ENCODE measurements at places on chromosomes 4 and X.

- no peak for DNase-seq
Measured at GRCh38 chrX:87727620-87728019, 210.0 kb downstream of the KLHL4 start.

DNA sequence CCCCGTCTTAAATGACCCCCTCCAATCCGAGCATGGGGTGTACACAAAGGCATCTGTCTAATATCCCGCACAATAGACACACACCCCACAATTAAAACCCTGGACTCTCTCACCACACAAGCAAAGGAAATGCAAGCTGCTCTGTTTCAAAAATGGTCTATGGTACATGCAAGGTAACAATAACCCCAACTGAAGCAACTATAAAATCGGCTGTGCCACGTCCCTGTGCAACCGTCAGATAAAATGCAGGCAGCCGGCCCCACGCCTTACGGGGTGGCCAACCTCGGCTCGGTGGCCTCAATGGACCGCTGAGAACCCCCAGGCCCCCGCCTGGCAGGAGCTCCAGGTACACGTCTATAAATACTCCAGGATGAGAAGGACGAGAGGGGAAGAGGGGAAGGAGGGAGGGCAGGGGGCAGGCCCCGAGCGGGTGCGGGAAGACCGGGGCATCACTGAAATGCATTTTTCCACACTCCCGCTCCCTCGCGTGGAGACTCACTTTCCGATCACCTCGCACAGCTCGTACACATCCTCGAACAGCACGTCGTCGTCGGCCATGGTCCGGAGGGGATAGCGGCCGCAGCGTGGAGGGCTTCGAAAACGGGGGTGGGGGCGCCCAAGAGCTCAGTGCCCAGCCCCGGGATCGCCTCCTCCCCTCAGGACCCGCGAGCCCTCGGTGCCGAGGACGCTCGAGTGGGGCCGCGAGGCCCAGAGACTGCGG lies 763 bp downstream of the CASK start:
- DNase-seq = no peak

DNA sequence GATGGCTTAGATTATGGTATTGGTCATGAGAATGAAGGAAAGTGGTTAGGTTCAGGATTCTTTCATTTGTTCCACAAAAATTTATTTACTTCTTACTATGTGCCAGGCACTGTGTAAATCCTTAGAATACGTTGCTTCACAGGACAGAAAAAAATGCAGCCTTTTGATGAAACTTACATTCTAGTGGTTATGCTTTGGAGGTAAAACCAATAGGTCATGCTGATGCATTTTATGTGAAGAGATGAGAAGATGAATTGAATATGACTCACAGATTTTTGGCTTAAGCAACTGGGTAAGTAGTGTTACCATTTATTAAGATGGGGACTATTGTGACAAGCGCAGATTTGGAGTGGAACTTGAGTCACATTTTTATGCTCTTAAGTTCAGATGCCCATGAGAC lies 165.3 kb downstream of the GLRA2 start:
- DNase-seq = peak; percentile 62

- no peak for DNase-seq
Measured at GRCh38 chr4:165118256-165118909, 5.7 kb upstream of the TMEM192 start.

DNA sequence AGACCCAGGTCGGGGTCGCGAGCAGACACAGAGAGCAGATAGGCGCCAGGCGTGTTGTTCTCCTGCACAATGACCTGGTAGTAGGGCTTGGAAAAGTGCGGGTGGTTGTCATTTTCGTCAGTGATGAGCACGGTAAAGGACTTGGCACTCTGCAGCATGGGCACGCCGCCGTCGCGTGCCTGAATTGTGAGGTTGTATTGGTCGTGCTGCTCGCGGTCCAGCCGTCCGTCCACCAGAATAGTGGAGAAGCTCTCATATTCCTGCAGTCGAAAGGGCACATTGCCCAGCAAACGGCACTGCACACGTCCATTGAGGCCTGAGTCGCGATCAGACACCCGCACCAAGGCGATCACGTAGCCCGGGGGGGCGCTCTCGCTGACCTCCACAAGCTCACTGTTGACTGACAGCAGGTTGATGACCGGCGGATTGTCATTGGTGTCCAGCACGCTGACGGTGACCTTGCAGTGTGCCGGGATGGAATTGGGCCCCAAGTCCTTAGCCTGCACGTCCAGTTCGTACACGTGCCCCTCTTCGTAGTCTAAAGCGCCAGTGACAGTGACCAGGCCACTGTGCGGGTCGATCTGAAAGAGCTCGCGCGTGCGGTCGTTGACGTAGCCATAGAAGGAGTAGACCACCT lies 2.8 kb downstream of the PCDH19 start:
- no peak for DNase-seq

- no peak for DNase-seq
Measured at GRCh38 chrX:17846045-17846444, 15.1 kb downstream of the RAI2 start.

DNA sequence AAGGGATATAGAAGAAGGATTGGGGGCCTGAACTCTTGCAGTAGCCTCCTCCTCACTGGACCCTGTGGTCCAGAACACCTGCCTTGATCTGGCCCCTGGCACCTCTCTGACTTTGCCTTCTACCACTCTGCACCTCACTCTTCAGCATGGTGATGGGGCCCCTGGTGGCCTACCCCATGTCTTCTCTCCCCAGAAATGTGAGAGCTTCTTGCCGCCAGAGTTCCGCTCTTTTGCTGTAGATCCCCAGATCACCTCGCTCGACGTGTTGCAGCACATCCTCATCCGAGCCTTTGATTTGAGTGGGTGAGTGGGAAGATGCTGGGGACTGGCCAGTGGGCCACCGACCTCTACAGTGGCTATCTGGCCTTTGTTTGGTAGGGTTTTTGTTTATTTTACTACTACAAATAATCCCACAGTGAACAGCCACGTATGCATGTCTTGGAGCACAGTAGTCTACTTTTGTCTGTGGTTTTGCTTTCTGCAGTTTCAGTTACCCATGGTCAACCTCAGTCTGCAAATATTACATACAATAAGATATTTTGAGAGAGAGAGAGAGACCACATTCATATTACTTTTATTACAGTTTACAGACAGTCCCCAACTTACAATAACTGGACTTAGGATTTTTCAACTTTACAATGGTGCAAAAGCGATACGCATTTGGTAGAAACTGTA lies 1.8 kb downstream of the TBC1D25 start:
- DNase-seq = no peak

GRCh38 chr4:176794151-176794550 lies 1.4 kb upstream of the VEGFC start:
- peak; percentile 97 for DNase-seq

- DNase-seq = no peak
Measured at GRCh38 chr4:7871356-7871755, 68.3 kb downstream of the AFAP1 start.

DNA sequence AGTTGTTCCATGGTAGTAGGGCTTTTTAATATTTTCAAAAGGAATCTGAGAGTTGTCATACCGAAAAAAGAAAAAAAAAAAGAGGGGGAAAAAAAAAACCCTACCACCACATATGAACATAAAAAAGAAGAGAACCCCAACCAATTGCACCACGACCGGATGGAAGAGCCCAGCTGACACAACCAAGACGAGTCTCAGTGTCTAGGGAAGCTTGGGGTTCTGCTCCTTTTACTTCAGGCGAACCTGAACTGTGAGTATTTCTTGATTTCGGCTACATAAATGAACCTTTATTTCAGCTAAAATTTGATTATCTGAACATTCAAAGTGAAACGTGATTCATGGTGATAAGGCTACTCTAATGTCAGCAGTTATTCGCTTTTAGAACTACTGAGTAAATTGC lies at the start of gene GPR34:
TSS of gene GPR34 (plus strand) at position 139 of the 400 bp plus-strand sequence. CDS start 6,661 bp downstream, outside the sequence.
- no peak for DNase-seq

GRCh38 chrX:131841496-131842437 lies 181.3 kb upstream of the STK26 start:
- DNase-seq = peak; percentile 54

GRCh38 chr4:99088481-99089365 lies at the start of gene ADH5:
ADH5 (minus strand) TSS chr4:99088788; CDS start chr4:99088700, 88 bp downstream.
- peak; percentile 82 for DNase-seq

GRCh38 chrX:12973561-12974304 lies 1.2 kb upstream of the TMSB4X start:
- DNase-seq = no peak

GRCh38 chr4:150211799-150212445 lies 133.7 kb downstream of the DCLK2 start:
- peak; percentile 74 for DNase-seq

- DNase-seq = no peak
Measured at GRCh38 chr4:88709989-88710388, 12.4 kb upstream of the NAP1L5 start.

DNA sequence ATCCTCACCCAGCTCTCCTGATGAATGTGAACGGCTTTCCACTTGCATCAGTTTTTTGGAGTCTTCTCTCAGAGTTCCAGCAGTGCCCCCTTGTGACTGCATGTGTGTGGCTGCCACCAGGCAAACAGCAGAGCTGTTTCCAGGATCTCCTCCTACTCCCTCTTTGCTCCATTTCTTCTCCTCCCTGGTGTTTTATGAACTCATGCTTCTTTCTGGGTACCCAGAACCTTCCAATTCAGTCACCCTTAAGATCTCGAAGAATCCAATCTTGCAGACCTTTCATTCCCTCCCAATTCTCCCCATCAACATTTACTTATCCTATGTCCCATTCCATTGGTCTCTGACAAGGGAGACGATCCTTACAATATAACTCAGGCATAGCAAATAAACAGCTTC lies 6.8 kb upstream of the TCEANC start:
- peak; percentile 69 for DNase-seq

GRCh38 chrX:39693298-39693697 lies 404.5 kb downstream of the BCOR start:
- DNase-seq = no peak

- no peak for DNase-seq
Measured at GRCh38 chrX:132022198-132022966, 720 bp upstream of the STK26 start.

DNA sequence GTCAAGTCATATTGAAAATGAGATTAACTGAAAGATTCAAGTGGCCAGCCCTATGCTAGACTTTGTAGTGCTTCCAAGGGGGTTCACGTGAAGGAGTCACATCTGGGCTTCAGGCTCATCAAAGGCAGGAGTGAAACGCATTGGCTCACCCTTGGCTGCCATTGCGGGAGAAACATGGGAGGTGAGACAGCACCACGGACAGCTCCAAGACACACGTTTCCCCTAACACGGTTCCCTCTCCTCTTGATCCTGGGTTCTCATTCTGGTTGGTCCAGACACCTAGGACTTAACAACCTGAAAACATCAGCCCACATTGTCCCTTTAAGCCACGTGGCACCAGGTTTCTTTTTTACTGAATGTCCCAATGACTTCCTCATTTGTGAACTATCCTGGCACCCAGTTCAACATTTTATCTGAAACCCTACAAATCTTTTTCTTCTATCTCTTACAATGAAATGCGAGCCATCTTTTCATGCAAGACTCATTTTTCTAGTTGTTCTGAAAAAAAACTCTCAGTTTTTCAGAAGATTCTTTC lies 279.0 kb upstream of the VCX3A start:
- no peak for DNase-seq

GRCh38 chrX:40748977-40749376 lies 13.6 kb upstream of the MED14 start:
- no peak for DNase-seq

DNA sequence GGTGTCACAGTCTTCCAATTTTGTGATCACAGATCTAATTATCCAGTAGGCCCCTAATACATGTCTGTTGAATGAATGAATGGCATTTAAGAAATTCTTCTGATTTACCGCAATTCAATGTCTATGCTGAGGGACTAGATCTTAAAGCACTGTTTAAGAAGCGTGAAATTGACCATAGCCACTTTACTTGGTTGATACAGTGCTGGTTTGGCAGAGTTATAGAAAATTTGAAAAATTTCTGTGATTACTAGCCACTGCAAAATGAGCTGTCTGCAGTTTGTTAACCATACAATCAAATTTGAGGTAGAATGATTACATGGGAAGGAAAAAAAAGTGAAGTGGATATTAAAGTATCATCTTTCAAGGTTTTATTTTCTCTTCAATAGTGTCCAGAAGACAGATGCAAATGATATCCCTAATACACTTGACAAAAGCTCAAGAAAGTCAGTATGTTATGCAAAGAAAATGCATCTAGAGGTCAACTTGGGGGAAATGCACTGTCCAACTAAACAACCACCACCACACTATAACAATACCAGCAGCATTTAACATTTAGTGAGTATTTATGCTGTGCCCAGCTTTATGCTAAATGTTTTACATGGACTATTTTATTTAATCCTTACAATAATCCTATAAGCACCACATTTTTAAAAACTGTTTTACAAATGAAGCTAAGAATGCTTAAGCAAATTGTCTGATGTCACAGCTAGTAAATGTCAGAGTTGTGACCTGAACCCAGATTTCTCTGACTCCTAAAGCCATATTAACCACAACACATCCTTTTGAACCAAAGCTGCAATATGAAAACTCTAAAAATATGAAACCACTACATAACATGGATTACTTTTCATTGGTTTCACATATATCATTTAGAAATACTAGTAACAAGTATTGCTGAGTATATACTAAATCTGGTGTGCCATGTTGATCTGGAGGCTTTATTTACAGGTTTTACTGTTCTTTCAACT lies 217.9 kb upstream of the MAB21L2 start:
- no peak for DNase-seq

- DNase-seq = no peak
Measured at GRCh38 chrX:439719-440118, 53.0 kb upstream of the PPP2R3B start.

DNA sequence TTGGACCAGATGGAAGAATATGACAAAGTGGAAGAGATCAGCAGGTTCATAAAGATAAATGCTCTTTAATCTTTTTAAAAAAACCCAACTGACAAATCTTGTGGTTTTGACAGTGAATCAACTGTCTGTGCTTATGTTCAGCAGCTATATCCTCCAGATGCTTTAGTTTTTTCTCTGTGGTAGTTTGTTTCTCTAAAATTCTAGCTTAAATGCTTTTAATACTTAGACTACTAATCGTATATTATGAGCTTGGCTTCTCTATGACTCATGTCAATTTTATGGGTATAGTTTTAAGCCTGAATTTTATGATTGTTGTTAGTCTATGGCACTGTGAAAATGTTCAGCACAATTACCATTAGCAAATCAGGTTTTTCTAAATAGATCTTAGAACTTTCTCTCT lies 12.9 kb downstream of the HHIP start:
- peak; percentile 66 for DNase-seq

DNA sequence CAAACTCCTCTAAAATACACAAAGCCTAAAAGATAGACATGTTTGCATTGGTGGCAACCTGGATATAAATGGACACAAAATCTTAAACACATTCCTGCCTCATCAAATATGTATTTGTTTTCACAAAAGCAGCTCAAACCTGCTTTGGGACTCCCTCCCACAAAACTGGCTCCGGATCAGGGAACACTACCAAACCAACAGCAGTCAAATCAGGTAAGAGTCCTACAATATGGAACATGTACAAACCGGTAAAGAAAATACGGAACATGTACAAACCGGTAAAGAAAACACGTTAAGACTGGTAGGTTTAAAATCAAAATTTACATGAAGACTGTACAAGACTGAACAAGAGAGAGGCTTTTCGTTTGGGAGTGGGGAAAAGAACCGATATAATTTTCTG lies 4.3 kb downstream of the AMTN start:
- no peak for DNase-seq

- DNase-seq = no peak
Measured at GRCh38 chr4:128294464-128294863, 6.9 kb upstream of the PGRMC2 start.
